Activated naive CD8-positive, alpha-beta T cell treated with anti-CD3 and anti-CD28 coated beads, Interleukin-2, amount 10 ng/mL, durations not matched to agents 7 days and 5 days (primary cell): ENCODE measurements at places on chromosomes 2 and 18.
A peak's percentile ranks its signal among the peaks of the same experiment; 100 is the strongest.

- no peak for DNase-seq
These were observed 12.2 kb downstream of the METAP1D start for GRCh38 chr2:172011812-172012575.

DNA sequence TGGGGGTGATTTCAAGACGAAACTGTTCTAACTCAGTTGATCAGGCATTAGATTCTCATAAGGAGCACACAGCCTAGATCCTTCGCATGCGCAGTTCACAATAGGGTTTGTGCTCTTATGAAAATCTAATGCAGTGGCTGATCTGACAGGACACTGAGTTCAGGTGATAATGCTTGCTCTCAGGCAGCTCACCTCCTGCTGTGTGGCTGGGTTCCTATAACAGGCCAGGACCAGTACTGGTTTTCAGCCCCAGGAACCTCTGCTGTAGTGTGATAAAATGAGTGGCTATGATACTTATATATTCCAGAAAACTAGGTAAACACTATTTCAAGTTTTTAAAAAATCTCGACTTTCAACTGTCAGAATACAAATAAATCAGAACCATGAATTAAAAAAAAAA is 271.4 kb downstream of the GALNT13 start:
- no peak for DNase-seq

DNA sequence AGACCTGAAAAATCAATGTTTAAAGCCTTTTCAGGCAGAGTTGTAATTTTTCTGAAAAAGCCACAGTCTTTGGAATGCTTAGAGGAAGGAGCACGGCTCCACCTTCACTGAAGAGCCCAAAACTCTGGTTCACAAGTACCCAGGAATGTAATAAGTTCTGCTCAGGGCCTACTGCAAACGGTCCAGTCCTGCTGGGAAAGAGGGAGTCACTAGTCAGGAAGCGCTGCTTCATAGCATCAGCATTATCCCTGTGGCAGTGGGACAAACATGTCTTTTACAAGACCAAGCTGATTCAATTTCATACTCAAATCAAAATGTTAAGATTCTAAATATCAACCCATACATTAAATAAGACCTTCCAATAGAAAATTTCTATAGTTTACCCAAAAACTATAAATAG is 152.9 kb upstream of the PGAP1 start:
- no peak for DNase-seq

- peak; percentile 5 for DNase-seq
These were observed 89.6 kb downstream of the TPO start for GRCh38 chr2:1502891-1503304.

DNA sequence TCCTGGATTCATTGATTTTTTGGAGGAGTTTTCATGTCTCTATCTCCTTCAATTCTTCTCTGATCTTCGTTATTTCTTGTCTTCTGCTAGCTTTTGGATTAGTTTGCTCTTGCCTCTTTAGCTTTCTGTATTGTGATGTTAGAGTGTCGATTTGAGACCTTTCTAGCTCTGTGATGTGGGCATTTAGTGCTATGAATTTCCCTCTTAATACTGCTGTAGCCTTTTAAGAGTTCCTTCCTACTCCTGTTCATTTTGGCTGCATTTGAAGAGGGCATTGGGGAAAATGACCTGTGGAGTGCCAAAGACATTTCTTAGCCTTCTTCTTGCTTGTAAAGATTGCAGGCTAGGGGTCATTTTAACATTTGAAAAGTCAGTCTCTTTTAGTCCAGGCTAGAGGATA is 463.8 kb upstream of the GCFC2 start:
- DNase-seq = no peak

- DNase-seq = no peak
These were observed 84.1 kb upstream of the MGAT5 start for GRCh38 chr2:134169788-134170187.

DNA sequence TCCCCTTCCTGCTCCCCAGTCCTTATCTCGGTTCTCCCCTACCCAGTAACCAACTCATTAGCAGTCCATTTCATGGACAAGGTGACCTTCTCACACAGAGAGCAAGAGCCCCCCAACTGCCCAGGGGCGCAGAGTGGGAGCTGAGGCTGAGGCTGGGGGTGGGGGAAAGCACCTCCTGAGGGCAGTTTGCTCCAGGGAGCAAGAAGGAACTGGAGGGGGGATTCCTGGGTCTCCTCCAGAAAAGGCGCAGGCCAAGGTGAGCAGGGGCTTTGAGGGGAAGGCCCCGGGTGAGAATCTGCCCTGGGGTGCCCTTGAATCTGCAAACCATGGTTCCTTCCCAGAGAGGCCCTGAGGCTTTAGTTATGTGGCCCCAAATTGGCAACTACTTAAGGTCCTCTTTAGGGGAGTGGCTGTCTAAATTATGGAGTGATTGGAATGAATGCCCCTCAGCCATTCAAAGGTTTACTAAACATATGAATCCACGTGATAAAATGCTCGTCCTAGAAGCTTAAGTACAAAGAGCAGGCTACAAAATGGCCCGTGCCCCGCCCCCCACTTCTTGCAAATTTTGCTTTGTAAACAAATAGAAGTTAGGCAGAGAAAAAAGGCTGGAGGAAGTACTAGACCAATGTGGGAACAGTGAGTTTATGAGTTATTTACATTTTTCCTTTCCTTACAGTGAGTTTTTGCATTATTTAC is 123.5 kb upstream of the HS6ST1 start:
- DNase-seq = peak; percentile 18

GRCh38 chr2:135948642-135949355 is 36.6 kb downstream of the DARS1 start:
- DNase-seq = no peak

DNA sequence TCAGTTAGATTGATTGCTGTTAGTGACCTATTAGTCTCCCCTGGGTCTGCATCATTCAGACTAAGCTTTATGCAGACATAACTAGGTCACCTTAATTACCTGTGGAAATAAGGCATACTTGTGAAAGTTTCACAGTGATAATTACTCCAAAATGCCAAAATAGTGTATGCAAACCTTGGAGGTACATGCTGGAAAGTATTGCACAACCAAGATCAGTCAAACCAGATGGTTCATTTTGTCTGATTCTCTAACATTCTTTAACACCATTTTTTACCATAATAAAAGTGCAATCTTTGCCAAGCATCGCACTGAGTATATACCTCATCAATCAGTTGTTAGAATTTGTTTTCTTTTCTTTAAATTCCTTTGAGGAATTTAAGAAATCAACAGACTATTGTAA is 186.3 kb upstream of the TMEFF2 start:
- no peak for DNase-seq

- DNase-seq = no peak
These were observed 226.8 kb upstream of the RAB6C start for GRCh38 chr2:129752686-129753085.
